ENCODE measurements at places on chromosomes 4 and X.
A peak's percentile ranks its signal among the peaks of the same experiment; 100 is the strongest.

GRCh38 chr4:152556834-152557233 lies 20.9 kb upstream of the FBXW7 start:
- DNase-seq = no peak

GRCh38 chr4:970046-970745 lies 3.2 kb downstream of the DGKQ start:
- no peak for DNase-seq

DNA sequence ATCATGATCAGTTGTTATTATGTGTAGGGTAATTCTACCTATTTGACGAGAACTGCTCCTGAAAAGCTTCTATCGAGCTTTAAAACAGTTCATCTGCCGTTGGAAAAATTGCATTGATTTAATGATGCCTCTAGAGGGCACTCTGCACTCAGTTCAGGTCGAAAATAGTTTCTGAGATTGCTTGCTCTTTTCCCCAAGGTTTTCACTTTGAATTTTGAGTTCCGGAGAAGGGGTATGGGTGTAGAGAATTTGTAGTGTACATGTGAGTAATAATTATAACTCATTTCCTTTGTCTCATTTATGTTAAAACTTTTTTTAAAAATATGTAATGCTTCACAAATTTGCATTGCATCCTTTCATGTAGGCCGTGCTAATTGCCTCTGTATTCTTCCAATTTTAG lies 28.4 kb upstream of the TNIP3 start:
- peak; percentile 33 for DNase-seq

DNA sequence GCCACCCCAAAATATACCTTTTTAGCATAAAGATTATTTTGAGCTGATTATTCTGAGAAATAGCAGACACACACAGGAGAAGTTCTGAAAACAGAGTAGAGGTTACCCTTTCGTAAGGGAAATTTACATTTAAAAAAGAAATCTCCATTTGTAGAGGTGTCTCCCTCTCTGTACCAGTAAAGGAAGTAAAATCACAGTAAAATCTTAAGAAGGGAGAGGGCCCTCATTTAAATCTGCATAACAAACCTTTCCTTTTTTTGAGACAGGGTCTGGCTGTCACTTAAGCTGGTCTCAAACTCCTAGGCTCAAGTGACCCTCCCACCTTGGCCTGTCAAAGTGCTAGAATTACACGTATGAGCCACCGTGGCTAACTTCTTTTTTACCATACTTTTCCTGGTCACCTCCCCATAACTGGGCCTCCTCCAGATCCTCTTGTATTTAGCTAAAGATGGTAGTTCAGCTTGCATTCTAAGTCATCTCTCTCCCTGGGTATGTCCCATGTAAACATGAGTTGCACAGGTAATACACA lies 92.2 kb upstream of the INTU start:
- no peak for DNase-seq

- DNase-seq = no peak
Measured at GRCh38 chr4:126123611-126124325, 809.0 kb downstream of the FAT4 start.

GRCh38 chrX:13622401-13622964 lies 30.5 kb upstream of the TCEANC start:
- DNase-seq = no peak

- no peak for DNase-seq
Measured at GRCh38 chr4:3524920-3525319, 7.3 kb downstream of the LRPAP1 start.

DNA sequence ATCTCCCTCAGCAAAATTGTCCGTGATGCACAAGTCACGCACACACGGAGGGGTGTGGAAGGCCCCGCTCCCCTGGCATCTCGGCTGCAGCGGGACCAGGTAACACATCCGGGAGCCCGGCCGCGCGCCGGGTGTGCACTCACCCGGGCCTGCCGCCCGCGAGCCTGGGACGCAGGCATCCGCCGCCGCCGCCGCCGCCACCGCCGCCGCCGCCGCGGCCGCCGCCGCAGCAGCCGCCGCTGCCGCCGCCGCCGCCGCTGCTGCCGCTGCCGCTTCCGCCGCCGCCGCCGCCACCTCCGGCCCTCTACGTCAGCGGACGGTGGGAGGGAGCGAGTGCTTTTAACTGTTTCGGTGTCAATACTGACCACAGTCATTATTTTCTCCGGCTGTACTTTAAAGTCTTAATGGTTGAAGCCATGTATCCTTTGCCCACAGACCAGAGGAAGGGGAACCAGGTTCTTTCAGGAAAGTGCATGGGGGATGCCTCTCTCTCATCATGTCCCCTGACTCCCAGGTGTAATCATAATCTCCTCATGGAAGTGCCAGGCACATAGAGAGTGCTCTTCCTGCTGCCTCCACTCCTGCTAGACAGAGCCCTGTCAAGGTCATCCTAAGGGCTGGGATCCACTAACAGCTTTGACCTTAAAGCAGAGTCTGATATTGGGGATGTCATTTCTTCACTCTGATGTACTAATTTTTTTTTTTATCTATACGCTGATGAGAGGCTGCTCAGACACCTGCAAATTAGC lies 38.0 kb downstream of the MAGEE2 start:
- peak; percentile 0 for DNase-seq

DNA sequence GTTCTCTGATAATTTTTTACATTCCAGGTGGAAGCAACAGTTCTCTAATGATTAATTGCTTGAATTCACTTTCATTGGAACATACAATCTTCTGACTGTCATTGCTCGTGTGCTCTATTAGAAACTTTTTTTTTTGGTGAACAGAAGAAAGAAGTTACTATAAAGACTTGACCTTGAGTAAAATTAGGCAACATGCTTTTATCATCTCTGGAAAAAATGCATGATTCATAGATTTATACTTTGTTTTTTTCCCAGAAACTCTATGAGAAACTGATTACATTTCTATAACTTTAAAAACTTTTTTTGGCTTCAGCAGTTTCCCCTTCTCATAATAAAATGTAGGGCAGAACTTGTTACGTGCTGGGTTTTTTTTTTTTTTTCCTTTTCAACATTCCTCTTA lies 167.6 kb downstream of the ARHGAP10 start:
- DNase-seq = no peak

- DNase-seq = peak; percentile 21
Measured at GRCh38 chr4:26557164-26557563, 26.7 kb upstream of the TBC1D19 start.
